ENCODE measurements at places on chromosomes 2 and 18.

DNA sequence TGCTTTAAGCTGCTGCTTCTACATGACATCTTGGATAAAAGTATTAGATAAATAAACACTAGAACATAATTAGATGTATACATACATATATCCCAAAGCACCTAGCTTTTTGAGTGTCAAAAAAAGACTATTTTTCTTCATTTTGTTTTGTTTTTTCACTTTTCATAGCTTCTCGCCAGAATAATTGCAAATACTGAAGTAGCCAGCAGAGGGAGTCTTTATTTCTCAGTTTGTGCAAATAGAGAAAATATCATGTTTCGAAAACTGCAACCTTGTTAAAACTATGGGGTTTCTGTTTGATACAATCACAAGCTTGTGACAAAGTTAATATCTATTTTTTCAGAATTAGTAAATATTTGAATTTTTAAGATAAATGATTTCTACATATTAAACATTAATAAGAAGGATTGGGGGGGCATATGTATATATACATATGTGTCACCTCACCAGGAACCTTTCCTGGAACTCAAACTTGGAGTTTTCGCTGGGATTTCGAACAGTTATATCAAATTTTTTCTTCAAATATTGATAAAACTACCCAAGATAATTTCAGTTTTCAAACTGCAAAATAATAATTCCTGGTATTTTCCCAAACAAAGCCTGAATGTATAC, 61.0 kb downstream of the GRB14 start:
- no peak for DNase-seq

DNA sequence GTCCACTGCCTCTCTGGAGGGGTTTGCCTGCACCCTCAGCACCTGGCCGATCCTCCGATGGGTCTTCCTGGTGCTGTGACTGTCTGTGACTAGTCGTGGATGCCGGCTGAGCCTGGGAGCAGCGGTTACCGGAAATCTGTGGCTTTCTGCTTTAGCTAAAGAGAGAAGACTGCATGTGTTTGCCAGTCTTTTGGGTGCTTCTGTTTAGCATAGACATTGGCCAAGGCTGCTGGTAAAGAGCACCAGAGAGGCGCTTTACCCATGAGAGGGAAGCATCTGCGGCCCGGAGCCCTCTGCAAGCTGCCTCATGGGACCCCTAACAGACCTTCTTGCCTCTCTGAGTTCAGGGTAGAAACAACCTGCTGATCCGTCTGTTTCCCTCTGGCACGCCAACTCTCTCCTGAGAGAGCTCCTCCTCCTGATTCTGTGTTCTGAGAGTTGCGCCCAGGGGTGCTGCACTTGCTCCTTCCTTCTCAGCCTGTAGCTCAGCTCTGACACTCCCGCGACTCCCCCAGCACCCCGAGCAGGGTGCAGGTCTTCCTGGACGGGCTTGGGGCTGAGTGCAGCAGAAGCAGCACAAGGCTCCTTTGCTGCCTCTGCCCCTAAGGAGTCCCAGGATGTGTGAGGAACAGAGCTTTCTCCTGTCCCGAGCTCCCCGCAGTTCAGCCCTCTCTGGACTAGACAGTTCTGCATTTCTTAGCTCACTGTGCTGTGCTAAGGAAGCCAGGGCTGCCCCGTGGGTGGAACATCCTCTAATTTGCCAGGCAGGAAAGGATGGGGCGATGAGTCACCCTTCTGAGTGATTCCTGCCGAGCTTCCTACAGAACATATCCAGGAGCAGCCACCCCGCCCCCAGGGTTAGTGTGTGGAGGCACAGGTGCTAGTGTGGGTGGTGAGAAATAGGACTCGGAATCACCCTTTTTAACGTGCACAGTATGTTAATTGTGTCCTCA, 203.2 kb downstream of the SH3RF3 start:
- no peak for DNase-seq

- DNase-seq: no peak
These were observed 760 bp upstream of the CNOT11 start for GRCh38 chr2:101251844-101252407.

- no peak for DNase-seq
These were observed 234.2 kb upstream of the NETO1 start for GRCh38 chr18:73101977-73102376.

DNA sequence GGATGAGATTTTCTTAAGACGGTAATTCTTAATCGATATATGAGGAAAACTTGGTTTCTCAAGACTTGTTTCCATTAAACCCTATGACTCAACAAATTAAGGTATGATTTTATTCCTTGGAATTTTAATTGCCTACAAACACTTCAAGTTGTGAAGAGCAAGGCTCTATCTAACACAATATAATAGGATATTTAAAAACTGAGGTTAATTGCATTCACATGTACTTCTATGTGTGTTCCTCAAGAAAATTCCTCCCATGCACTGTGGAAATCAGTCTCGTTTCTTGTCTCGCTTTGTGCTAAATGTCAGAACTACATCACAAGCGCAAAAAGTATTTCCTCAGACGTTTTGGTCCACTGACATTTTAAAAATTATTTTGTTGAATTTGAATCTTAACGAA, 109.6 kb upstream of the UNC80 start:
- DNase-seq: no peak

- DNase-seq: no peak
These were observed 36.7 kb upstream of the NEB start for GRCh38 chr2:151770995-151771394.

DNA sequence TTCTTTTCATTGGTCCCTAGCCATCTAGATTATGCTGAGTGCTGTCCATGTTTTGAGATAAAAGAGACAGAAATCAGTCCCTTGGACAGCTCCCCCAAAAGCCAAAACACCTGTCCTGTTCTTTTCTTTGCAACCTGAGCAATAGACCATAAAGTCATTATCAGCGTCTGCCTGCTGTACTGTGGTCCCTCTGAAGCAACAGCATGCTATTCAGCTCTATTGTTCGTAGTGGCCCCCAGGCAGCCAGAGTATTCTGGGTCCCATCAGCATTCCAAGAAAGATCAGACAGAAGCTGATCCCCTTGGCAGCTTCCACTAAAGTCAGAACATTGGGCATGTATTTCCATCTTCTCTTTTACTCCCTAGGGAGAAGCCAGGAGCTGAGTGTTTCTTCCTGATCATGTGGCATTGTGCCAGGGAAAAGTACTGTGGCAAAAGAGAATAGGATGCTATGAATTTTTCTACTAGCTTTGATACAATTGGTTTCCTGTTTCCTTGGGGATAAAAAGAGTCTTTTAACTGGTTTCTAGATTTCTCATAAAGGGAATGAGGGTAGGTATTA, 33.6 kb upstream of the ZSWIM2 start:
- DNase-seq: no peak

GRCh38 chr18:9240270-9240669, 94.3 kb upstream of the TWSG1 start:
- DNase-seq: no peak

- no peak for DNase-seq
These were observed 786 bp upstream of the TMEM200C start for GRCh38 chr18:5895876-5896740.

GRCh38 chr2:85997017-85997970, 108.4 kb downstream of the POLR1A start:
- DNase-seq: no peak

DNA sequence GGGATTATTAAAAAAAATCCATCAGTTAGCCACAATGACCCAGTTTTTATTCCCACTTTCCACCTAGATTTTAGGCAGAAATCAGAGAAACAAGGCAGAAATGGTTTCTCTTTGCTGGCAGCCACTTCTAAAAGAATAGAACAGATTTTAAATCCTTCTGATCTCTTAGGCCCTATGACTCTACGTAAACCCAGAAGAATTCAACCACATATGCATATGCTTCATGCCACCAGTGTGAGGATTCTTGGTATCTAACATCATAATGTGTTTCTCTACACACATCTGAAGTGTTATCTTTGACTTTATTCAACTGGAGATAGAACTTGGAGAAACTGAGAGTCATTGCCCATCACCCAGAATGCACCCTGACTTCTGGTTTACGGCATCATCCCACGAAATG, 128.7 kb upstream of the TANK start:
- no peak for DNase-seq

- DNase-seq: no peak
These were observed 1.2 kb downstream of the IDH1 start for GRCh38 chr2:208253600-208254117.

DNA sequence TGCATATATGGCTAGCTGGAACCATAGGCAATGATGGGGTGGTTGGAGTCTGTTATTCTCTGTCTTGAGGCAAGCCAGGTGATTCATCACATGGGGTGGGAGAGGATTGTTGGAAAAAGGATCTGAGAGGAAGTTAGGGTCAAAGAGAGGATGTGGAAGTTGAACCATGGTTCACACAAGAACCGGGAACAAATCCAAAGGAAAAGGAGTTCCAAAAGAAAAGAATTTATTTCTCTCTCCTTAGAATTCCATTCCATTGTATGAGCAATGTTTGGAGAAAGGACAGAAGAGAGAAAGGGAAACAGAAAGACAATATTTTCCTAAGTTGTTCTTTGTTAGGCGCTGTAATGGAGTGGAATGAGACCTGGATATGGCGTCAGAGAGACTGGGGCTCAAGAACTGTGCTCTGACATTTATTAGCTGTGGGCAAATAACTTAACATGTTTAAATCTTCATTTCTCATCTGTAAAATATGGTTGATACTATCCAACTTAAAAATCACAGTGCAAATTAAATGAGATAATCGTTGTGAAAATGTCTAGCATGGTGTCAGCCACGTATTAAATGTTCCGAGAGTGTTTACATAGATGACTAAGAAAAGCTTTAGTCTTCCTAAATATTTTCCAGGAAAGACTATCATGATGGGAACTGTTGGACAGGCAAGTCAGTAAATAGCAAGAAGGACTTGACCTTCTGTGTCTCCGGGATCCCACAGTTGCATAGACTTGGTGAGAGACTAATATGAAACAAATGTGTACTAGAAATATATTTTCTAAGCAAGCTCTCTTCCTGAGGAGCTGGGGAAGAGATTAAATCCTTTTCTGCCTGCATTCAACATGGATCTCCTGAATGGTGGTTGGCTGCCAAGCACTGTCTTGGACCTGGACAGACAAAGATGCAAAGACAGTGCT, 71.4 kb downstream of the TRIB2 start:
- DNase-seq: no peak

DNA sequence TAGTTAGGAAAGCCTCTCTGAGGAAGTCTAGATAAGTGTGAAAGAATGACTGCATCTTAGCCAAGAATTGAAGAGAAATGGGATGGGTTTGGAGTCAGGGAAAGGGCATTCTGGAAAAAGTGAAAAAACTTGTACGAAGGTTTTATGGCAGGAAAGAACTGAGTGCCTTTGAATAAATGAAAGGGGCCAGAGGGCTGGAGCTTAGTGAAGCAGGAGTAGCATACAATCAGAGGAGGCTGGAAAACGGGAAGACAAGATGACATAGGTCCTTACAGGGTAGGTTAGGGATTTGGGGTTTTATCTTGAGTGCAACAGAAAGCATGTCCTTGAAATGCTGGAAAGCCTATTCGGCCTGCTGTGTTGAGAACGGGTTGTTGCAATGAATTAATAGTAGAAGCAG, 152.6 kb upstream of the RND3 start:
- DNase-seq: no peak

DNA sequence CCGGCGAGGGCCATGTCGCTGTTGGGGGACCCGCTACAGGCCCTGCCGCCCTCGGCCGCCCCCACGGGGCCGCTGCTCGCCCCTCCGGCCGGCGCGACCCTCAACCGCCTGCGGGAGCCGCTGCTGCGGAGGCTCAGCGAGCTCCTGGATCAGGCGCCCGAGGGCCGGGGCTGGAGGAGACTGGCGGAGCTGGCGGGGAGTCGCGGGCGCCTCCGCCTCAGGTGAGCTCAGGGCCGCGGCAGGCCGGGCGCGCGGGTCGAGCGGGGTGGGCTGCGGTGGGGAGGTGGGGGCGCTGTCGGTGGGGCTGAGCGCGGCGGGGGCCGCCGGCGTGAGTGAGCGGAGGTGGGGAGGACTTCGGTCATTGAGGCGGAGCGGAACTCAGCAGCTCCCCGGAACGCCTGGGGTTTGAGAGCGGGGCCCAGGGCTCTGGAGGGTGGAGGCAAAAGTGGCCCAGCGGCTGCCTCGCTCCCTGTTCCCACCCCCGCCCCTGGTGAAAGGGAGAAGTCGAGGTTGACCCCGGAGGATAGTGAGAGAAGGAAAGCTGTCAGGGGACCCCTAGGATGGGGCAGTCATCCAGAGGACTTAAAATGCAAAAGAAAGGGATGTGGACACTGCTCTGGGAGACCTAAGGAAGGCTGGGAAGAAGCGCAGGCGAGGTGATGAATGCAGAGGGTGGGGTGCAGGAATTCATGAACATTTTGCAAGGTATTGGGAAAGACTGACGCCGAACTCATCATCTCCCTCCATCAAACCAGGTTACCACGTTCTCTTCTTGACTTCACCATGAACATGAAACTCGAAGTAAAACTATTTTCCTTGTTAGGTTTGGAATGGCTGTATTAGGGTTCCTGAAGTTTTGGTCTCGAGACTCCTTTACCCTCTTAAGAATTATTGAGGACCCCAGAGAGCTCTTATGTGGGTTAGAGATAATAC, 633 bp downstream of the MALT1 start:
- DNase-seq: peak; percentile 20

- DNase-seq: no peak
These were observed 532.1 kb downstream of the FBXO15 start for GRCh38 chr18:73615506-73615905.

- no peak for DNase-seq
These were observed 30.6 kb upstream of the SLC1A4 start for GRCh38 chr2:64958556-64958955.

- no peak for DNase-seq
These were observed 108.7 kb downstream of the XRCC5 start for GRCh38 chr2:216217904-216218260.

DNA sequence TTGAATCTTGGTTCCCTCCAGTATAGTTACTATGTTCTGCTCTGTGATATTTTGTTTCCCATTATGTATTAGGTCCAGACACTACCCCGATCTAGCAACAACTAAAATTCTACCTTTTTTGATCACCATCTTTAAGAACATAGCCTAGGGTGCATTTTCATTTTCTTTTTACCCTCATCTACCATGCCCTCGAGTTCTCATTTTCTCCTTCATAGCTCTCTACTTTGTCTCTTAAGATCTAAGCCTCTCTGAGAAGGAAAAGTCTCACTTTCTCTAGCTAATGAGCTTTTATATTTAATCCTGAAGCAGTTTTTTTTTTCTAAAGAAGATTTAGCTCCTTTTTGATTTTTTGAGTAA, 1089.4 kb upstream of the SLC39A10 start:
- no peak for DNase-seq

GRCh38 chr2:8484502-8485283, 197.2 kb upstream of the ID2 start:
- no peak for DNase-seq

GRCh38 chr2:69618362-69618761, 25.2 kb downstream of the AAK1 start:
- DNase-seq: no peak

All from stimulated activated CD8-positive, alpha-beta memory T cell treated with anti-CD3 and anti-CD28 coated beads, Interleukin-15, amount 100 ng/mL, for 4 hours (primary cell).